ENCODE measurements at places on chromosomes 7 and 10. TPM values are rescaled to one million over a fixed set of nuclear protein-coding genes. Genes with fewer than 3 reads are reported as not detected.

ADAMTS14 gene
- total RNA-seq: 0.67 TPM

CREM gene
- total RNA-seq: 13.7 TPM

DNA sequence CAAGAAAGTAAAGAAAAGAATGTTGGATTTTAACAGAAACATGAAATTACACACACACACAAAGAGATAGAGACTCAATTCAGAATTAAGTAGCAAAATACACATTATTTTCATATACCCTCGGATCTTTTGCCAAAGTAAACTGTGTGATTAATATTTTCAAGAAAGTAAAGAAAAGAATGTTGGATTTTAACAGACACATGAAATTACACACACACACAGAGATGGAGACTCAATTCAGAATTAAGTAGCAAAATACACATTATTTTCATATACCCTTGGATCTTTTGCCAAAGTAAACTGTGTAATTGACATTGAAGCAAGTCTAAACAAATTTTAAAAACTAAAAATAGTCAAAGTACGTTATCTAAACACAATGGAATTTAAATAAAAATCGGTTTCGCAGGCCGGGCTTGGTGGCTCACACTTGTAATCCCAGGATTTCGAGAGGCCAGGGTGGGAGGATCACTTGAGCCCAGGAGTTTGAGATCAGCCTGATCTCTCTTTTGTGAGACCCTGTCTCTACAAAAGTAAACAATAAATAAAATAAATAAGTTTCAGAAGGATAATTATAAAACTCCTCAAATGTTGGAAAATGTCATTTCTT lies 337.3 kb upstream of the MAGI2 start:
- H3K4me3 ChIP-seq: no peak overlapping the region
- H3K27ac ChIP-seq: no peak overlapping the region
- H3K4me1 ChIP-seq: no peaks in the 10 kb centered on the region
- H3K27me3 ChIP-seq: no peaks in the 10 kb centered on the region
- DNase-seq: no peak

- peaks cover 43% of the 10 kb centered on the region for H3K4me1 ChIP-seq
- no peaks in the 10 kb centered on the region for H3K27me3 ChIP-seq
- no peaks in the 10 kb centered on the region for H3K36me3 ChIP-seq
- H3K27ac ChIP-seq: peak overlapping the region; percentile 86
- peak overlapping the region; percentile 67 for H3K4me3 ChIP-seq
These were observed 644 bp downstream of the PPP1R35 start for GRCh38 chr7:100435401-100436304.

GRCh38 chr7:51309361-51310130 lies 7.1 kb downstream of the COBL start:
- H3K36me3 ChIP-seq: no peaks in the 10 kb centered on the region
- H3K4me1 ChIP-seq: no peaks in the 10 kb centered on the region
- H3K27ac ChIP-seq: no peak overlapping the region
- H3K27me3 ChIP-seq: peaks cover 8% of the 10 kb centered on the region
- no peak for DNase-seq

DNA sequence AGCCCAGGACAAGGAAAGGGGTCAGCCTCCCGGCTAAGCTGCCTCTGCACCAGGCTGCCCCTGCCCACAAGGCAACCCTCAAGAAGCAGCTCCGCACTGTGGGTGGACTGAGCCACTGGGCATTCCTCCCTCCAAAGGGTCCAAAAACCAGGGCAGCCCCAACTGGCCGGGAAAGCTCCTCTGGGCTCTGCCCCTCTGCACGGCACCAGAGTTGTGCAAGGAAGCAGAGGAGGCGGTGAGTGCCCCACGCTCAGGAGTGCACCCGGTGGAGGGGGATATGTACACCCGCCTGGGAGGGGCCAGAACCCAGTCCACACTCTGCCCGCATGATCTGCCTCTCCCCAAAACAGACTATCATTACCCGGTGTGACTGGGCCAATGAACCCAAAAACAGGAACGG lies 43.8 kb downstream of the PTPRN2 start:
- no peaks in the 10 kb centered on the region for H3K36me3 ChIP-seq
- no peaks in the 10 kb centered on the region for H3K27me3 ChIP-seq
- H3K27ac ChIP-seq: no peak overlapping the region
- H3K4me1 ChIP-seq: no peaks in the 10 kb centered on the region
- no peak for DNase-seq

- peak; percentile 54 for DNase-seq
- no peaks in the 10 kb centered on the region for H3K27me3 ChIP-seq
- no peak overlapping the region for H3K4me3 ChIP-seq
- no peaks in the 10 kb centered on the region for H3K4me1 ChIP-seq
- no peaks in the 10 kb centered on the region for H3K36me3 ChIP-seq
- no peak overlapping the region for H3K27ac ChIP-seq
These were observed 6.5 kb upstream of the SNX10 start for GRCh38 chr7:26284995-26285632.

- H3K27ac ChIP-seq: no peak overlapping the region
- no peaks in the 10 kb centered on the region for H3K4me1 ChIP-seq
- H3K4me3 ChIP-seq: no peak overlapping the region
These were observed 9.4 kb upstream of the HK1 start for GRCh38 chr10:69268761-69269416.

DNA sequence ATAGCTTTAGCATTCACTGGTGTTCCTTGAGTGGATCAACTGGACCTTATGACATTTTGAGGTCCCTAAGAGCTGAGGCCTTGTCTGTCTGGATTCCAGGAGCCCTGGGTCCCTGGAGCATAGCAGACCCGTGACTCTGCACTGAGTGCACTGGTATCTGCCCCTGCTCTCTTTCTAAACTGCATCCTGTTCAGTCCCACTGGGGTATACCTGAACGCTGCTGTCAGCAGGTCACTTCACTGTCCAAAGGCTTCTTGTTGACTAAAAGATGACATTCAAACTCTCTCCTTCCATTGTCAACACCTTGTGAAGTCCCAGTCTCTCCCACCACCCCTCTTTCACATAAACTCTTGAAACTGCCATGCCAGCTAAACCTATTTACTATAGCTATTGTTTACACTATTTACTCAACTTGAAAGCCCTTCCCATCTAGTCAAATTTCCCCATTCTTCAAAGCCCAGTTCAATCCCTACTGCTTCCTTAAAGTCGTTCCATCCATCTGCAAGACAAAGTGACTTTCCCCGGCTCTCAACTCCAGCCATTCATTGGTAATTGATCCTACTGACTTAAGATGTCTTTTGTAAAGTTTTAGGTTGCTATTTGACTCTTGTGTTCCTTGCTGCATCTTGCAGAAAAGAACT lies 523.3 kb downstream of the KCNMA1 start:
- H3K36me3 ChIP-seq: no peaks in the 10 kb centered on the region
- H3K4me1 ChIP-seq: no peaks in the 10 kb centered on the region
- H3K27ac ChIP-seq: no peak overlapping the region
- H3K4me3 ChIP-seq: no peak overlapping the region
- no peaks in the 10 kb centered on the region for H3K27me3 ChIP-seq

DNA sequence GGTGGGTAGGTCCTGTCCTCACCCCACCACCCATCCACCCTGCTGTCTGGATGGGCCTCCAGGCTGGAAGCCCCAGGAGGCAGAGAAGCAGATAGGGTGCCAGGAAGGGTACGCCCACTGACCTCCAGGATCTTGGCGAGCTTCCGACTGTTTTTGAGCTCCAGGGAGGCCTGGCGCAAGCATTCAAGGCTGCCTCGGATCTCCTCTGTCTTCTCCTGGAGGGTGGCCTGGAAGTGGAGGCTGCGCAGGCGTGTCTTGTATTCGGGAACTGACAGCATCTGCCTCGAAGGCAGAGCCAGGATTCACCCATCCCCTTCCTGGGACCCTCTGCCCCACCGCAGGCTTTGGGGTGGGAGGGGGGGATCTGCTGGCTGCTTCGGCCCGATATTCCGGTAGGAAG lies 48.4 kb downstream of the GRID2IP start:
- peak overlapping the region; percentile 51 for H3K4me3 ChIP-seq
- no peak for DNase-seq
- no peak overlapping the region for H3K27ac ChIP-seq
- H3K4me1 ChIP-seq: peaks cover 4% of the 10 kb centered on the region
- no peaks in the 10 kb centered on the region for H3K27me3 ChIP-seq
- H3K36me3 ChIP-seq: no peaks in the 10 kb centered on the region

- no peaks in the 10 kb centered on the region for H3K36me3 ChIP-seq
- no peaks in the 10 kb centered on the region for H3K4me1 ChIP-seq
- H3K27me3 ChIP-seq: no peaks in the 10 kb centered on the region
These were observed 55.0 kb upstream of the JCAD start for GRCh38 chr10:30114401-30114800.

DNA sequence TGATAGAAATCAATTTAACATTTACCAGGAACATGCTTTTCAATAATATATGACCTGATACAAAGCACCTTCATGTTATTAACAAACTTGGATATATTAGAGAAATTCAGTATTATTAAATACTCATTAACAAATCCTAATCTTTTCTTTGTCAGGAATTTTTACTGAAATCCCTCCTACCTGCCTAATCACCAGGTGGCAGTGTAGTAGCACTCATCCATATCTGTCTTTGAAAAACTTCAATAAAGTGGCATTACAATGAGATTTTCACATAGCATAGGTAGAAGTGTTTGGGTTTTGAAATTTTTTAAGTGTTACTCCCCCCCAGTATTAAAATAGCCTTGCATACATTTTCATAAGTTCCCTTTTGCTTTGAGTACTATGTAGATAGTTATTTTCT lies 1246.6 kb upstream of the LRRN3 start:
- no peak overlapping the region for H3K4me3 ChIP-seq
- H3K4me1 ChIP-seq: no peaks in the 10 kb centered on the region
- no peak for DNase-seq
- H3K27me3 ChIP-seq: no peaks in the 10 kb centered on the region

DNA sequence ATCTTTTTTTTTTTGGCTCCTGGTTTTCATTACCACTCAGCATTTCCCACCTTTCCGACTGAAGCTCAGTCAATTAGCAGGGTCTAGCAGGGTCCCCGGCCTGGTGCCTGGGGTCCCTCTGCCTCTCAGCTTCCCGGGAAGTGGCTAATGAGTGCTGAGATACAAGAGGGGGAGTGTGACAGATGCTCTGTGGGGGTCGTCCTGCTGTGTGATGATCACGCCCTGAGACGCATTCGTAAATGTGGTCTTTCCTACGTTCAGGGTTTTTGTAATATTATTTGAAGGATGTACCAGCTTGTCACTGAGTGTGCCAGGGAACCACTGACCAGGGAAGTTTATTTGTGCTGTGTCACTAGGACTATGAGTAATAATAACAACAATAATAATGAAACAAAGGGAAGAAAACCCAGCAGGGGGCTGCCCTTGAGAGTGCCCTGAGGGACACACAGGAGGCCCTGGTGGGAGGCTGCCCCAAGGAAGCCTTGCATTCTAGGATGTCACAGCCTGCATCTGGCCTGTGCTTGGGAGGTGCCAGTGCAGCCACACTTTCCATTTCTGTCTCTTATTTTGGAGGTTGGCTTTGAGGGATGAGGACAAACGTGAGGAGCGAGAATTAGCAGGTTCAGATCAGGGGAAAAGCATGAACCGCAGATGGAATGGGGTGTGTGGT lies 337.8 kb downstream of the ADARB2 start:
- no peaks in the 10 kb centered on the region for H3K36me3 ChIP-seq
- H3K4me1 ChIP-seq: no peaks in the 10 kb centered on the region
- no peak overlapping the region for H3K4me3 ChIP-seq
- H3K27ac ChIP-seq: no peak overlapping the region
- no peaks in the 10 kb centered on the region for H3K27me3 ChIP-seq
- no peak for DNase-seq

DNA sequence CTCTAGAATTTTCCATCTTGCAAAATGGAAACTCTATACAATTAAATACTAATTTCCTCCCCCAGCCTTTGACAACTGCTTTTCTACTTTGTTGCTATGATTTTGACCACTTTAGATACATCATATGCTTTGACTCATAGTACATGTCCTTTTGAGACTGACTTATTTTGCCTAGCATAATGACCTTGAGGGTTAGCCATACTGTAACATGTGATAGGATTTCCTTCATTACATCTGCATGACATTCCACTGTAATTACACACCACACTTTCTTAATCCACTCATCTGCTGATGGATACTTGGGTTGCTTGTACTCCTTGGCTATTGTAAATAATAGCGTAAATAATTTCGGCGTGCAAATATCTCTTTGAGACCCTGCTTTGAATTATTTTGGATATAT lies 127.7 kb downstream of the JAZF1 start:
- H3K27me3 ChIP-seq: no peaks in the 10 kb centered on the region
- no peak overlapping the region for H3K4me3 ChIP-seq
- H3K36me3 ChIP-seq: no peaks in the 10 kb centered on the region
- peak overlapping the region; percentile 76 for H3K27ac ChIP-seq
- peaks cover 34% of the 10 kb centered on the region for H3K4me1 ChIP-seq
